ENCODE measurements at places on chromosomes 13 and 19.

DNA sequence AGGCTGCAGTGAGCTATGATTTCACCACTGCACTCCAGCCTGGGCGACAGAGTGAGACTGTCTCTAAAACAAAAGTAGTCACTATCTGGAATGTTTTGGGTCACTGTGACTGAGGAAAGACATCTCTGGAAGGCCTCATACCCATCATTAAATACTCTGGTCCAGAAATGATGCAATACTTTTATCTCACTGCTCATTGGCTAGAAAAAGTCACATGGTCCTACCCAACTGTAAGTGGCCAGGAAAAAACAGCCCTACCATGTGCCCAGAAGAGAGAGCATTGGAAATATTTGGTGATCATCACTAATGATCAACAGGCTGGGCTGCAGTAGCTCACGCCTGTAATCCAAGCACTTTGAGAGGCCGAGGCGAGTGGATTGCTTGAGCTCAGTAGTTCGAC lies 29.8 kb downstream of the PNPLA6 start:
- no peak for DNase-seq

- peak; percentile 86 for DNase-seq
Observed at GRCh38 chr19:54035215-54036178, 28.2 kb downstream of the VSTM1 start.

- peak; percentile 31 for DNase-seq
Observed at GRCh38 chr19:38228491-38229439, 4.7 kb upstream of the DPF1 start.

- no peak for DNase-seq
Observed at GRCh38 chr13:48315969-48316650, 12.6 kb downstream of the RB1 start.

DNA sequence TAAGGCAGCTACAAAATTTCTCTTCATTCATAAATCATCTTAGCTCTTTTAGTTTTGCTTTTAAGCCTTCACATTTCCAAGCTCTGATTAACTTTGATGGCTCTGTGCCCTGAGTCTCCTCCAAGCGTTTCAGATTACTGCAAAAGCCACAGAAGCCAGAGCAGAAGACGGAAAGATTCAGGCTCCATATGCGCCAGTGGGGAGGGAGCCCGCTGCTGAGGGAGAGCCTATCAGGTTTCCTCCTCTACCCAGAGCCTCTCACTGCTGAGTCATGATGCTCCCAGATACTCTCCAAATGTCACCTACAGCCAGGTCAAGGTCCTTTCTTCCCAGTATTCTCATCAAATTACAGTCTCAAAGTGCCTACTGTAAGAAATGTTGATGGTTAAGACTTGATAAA lies 193.6 kb downstream of the RAP2A start:
- peak; percentile 79 for DNase-seq

DNA sequence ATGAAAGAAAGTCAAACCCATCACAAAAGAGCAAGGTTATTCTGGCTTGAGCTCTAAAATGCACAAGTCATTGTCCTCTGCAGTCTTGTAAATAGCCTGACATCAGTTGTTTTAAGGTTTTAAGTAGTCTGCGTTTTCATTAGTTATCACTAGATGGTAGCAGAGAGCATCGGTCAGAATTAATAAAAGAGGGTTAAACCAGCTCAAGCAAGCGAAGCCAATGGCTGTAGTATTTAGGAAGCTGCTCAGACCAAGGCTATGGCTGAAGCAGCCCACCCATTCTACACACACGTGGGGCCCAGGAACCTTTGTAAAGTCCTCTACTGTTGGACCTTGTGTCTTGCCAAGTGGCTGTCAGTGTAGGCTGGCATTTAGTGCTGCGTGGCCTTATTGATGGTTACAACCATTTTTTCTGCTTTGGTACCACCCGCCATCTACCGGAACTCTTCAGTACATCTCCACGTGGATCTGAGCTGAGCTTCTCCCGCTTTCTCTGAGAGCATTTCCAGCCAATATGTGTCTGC lies 13.3 kb upstream of the ZNF57 start:
- DNase-seq: peak; percentile 66

DNA sequence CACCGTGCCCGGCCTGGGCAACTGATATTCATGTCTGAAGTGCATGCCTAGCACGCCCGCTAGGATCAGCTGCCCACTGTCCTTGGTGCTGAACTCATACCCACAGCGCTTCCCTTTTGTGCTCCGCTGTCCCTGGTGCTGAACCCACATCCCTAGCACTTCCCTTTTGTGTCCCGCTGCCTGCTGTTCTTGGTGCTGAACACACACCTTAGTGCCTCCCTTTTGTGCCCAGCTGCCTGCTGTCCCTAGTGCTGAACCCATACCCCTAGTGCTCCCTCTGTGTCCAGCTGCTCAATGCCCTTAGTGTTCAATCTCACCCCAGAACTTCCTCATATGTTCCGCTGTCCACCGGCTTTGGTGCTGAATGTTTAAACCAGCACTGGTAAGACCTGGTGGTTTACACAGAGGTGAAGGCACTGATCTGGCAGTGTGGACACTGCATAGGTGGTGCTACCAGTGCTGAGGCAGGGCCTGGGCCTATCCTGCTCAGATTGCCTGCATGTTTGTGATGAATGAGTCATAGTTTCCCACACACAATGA lies 26.3 kb upstream of the SIGLEC11 start:
- peak; percentile 77 for DNase-seq

DNA sequence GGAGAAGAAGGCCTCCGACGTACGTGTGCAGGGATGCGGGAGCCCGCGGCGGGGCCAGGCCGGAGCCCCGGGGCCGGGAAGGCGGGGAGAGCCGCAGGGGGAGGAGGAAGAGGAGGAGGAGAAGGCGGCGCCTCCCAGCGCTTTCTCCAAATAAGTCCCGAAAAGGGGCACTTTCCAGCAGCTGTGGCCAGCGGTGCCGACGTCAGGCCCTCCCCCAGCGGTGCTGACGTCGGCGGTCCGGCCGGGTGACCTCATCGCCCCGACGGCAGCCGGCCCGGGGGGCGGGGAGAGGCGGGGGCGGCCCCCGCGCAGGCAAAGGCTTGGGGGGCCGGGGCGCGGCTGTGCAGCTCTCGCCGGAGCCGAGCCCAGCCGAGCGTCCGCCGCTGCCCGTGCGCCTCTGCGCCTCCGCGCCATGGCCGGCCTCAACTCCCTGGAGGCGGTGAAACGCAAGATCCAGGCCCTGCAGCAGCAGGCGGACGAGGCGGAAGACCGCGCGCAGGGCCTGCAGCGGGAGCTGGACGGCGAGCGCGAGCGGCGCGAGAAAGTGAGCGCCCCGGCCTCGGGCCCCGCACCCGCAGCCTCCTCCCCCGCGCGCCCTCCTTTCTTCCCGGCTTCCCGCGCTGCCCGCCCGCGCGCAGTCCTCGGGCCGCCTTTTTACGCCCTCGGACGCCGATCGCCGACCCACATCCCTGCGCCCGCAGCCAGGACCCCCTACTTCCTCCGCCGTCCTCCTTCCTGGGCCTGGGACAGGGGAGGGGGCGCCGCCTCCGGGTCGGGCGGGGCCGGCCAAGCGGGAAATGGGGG lies at the start of gene TPM4:
TSS of gene TPM4 (plus strand) at position 342 of the 804 bp plus-strand sequence. CDS start at position 413, 71 bp downstream.
- DNase-seq: peak; percentile 93

DNA sequence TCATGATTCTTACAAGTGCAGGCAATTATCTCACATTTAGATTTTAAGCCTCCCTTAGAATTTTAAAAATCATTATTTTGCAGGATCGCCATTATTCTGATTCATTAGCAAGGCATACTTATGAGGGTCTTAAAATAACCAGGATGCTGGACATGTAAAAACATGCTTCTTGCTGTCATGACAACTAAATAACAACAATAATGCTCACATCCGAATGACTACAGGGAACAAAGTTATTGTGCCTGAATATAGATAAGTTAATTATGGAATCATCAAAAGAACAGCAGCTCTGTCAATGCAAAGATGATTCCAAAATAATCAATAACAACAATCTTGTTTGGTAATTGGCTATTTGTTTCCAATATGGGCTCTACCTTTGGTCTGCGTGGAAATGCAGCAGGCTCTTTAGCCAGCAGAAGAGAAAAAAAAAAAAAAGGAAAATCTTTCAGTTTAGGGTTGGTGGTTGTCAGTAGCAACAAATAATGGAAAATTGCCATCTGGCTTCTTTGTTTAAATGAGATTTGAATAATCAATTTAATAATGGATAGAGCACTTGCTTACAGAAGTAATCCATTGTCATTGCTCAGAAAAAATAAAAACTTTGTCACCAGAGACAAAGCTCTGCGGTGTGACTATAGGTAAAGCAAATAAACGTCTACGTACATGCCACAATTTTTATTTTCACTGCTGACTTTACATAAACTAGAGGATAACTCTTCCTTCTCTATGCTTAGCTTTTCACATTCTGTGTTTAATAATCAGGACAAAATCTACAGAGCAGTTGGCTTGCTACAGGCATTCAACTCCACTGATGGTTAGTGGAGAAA lies 468.9 kb upstream of the TSHZ3 start:
- no peak for DNase-seq
